Stimulated activated CD4-positive, alpha-beta T cell treated with anti-CD3 and anti-CD28 coated beads, TNF-alpha, amount 100 ng/mL, for 24 hours (primary cell): ENCODE measurements at places on chromosomes 16 and 17.

GRCh38 chr16:72838951-72839350, 209.0 kb downstream of the ZFHX3 start:
- no peak for DNase-seq

DNA sequence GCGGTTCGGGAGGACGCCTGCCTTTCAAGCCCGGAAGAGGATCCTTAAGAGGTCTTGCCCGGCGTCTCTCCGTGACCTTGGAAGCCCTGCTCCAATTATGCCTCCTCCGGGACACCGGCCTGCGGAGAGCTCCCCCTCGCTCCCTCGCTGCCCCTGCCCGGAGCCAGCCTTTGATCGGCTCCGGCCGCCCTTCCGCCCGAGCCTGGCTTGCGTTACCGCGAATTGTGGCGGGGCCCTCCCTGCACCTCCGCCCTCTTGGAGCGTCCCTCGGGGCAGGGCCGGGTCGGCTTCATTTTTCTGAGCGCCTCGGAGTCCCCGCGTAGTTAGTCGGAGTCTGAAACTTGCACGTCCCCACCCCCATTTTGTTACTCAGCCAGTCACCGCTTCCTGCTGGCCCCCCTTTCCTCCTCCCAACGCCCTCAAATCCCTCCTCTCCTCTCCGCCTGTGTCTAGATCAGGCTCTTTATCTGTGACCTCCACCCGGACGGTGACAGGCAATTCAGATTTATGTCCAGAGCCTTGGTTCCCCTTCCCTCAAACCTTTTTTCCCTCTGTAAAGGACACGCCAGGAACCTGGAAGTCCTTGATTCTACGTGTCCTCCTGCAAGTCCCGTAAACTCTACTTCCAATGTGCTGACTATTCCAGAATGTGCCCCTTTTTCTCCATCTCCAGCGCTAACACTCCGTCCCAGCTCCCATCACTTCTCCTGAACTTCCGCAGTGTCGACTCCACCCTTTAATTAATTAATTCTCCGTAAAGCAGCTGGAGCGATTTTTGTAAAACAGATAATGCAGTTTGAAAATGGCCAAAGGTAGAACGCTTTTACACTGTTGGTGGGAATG, 569 bp upstream of the RABEP2 start:
- peak; percentile 81 for DNase-seq

GRCh38 chr17:18117533-18117932, 9.0 kb downstream of the MYO15A start:
- no peak for DNase-seq

DNA sequence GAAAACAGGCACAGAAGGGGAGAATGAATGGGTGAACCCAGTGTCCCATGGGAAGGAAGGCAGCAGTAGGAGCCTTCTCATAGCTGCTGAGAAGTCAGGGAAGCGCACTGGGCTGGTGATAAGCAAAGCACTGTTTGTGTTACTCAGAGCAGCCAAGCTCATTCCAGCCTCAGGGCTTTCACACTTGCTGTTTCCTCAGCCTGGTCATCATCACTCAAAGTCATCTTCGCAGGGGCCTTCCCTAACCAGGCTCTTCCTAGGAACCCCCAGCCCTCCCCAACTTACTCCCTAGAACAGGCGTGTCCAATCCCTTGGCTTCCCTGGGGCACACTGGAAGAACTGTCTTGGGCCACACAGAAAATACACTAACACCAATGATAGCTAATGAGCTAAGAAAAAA, 32.1 kb upstream of the LONP2 start:
- no peak for DNase-seq

DNA sequence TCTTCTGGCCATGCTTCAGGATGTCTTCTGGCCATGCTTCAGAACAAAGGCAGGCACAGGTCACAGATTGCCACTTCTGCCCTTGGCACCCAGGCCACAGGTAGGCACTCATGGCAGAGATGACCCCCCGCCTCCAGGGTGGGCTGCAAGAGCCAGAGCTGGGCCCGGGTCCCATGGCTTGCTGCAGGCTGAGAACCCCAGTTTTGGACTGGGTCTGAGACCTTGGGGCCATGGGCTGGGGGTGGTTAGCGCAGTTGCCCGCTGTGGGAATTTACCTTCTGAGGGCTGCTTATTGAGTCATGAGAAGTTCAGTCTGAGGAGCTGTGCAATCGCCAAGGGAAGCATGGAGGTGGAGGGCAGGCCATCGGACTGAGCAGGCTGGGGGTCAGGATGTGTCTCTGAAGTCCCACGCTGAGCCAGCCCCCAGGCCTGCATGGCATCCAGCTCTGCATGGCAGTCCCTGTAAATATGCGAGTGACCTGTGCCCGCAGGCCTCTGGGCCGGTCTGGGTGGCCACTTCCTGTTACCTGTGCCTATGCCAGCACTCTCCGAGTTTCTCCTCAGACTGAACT, 1.7 kb downstream of the ANKRD13B start:
- DNase-seq: no peak

DNA sequence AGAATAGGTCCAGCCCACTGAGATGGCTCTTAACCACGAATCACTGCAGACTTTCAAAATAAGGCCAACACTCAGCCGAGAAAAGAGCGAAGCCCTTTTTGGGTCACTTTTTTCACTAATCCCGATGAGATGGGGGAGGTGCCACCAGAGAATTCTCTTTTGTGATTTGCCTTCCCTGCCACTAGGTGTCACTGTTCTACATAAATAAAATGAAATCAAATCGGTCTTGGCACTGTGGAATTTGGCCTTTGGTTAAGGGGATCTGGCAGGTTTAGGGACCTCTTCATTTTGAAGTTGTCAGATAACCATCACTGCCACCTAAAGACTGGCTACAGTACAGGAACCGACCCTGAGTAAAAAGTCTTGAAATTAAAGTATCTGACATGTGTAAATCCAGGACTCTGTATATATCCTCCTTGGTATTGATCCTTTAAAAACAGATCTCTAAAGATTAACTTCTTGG, 147.0 kb downstream of the HS3ST4 start:
- DNase-seq: no peak

DNA sequence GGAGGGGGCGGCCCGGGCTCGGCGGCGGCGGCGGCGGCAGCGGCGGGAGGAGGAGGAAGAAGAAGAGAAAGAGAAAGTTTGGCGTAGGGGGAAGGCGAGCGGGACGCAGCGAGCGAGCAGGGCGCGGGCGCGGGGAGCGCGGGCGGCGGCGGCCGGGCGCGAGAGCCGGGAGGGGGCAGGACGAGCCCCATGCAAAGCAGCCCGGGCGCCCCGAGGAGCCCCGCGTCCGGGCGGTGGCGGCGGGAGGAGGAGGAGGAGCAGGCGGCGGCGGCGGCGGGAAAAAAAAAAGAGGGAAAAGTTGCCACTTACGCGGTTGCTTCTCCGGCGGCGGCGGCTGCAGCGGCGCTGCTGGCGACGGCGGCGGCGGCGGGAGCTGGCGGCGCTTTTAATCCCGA, 10.3 kb upstream of the ZFHX3 start:
- no peak for DNase-seq

GRCh38 chr17:68344701-68345136, 53.4 kb downstream of the ARSG start:
- no peak for DNase-seq

- DNase-seq: no peak
These were observed 53.4 kb downstream of the NUP93 start for GRCh38 chr16:56783344-56783743.

DNA sequence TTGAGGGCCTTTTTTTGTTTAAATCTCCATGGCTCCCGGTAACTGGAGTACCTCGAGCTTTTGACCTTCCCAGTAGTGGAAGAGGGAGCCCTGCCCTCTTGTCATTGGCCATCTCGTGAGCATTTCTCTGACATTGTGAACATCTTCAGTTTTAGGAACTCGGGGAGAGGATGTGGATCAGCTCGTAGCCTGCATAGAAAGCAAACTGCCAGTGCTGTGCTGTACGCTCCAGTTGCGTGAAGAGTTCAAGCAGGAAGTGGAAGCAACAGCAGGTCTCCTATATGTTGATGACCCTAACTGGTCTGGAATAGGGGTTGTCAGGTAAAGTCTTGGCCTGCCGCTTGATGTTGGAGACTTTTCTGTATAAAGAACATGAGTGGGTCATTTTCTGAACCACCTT, 24.3 kb downstream of the NTAN1 start:
- DNase-seq: no peak

- DNase-seq: no peak
These were observed 37.6 kb downstream of the B4GALNT2 start for GRCh38 chr17:49170216-49170615.

GRCh38 chr17:73138541-73139138, 26.2 kb upstream of the SSTR2 start:
- no peak for DNase-seq
